GM10248 (cell line): ENCODE measurements at places on chromosomes 1 and 21.
A peak's percentile ranks its signal among the peaks of the same experiment; 100 is the strongest.

DNA sequence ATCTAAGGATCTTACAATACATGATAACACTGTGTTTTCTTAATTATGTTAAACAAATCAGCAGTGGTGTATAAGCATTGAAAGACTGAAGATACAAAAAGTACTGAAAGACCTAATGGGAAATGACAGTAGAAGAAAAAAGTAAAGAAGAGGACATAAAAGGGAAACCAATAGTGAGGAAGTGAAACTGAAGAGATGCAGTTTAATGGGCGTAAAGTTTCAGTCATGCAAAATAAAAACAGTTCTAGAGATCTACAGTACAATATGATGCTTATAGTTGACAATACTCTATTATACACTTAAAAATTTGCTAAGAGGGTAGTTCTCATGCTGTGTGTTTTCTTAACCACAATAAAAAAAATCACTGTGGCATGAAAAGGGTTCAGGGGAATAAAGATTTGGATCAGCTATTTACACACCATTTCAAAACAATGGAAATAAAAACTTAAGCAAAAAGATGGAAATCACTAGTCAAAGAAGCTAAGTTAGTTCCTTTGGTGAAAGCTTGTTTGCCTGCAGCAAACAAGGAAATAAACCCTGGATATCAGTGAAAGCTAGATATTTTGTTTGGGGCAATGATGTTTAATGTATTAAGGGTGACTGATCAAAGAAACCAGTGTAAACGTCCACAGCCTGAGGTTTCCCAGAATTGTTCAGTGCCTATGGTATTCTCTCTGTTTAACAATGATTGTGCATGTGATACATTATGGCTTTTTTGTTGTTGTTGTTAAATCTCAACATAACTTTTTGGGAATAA lies 1160.8 kb upstream of the ADGRL2 start:
- peak; percentile 20 for DNase-seq

GRCh38 chr1:33852711-33853110 lies 11.2 kb upstream of the HMGB4 start:
- no peak for DNase-seq

GRCh38 chr1:86696522-86696921 lies 7.9 kb upstream of the SH3GLB1 start:
- no peak for DNase-seq

DNA sequence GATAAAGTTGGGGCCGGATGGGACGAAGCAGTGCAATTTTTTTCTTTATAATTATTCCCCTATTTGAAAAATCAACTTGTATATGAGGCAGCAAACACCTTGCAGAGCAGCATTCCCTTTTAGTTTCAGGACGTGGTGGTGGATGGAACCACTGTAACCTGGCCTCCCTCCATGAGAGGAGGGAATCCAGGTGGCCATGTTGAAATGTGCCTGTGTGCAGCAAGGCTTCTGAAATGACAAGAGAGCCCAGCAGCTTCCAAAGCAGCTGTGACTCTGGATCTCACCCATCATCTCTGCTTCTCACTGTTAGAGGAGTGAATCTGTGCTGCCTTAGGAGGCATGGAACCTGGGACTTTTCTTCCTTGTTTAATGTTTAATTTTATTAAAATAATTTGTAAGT lies 42.3 kb downstream of the NFIA start:
- no peak for DNase-seq

DNA sequence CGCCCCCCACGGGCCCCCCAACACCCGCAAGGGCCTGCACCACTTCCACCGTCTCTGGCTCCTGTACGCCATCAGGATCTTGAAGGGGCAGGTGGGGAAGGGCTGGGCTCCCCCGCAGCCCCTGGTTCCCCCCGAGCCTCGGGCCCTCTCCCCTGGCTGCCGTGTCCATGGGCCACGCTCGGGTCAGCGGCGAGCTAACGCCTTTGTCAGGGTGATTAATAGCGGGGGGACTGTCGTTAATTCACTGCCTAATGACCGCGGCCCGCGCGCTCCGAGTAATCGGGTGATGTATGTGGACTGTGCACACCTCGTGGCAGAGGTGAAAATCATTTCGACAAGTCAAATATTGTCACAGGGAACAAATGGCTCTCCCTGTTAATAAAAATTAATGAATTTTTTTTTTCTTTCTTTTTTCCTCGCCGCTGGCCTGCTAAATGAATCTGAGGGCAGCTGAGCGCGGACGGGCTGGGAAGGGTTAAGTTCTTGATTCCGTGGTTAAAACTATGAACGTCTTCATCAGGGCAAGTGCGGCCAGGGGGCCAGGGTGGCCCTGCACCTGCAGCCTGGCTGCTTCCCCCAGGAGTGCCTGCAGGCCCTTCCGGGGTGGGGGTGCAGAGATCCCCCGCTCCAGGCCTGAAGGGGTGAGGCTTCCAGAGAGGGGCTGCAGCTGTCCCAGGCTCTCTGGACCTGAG lies 100.8 kb downstream of the PRDM16 start:
- DNase-seq = no peak

GRCh38 chr1:206479183-206480125 lies 9.2 kb downstream of the IKBKE start:
- peak; percentile 85 for DNase-seq

DNA sequence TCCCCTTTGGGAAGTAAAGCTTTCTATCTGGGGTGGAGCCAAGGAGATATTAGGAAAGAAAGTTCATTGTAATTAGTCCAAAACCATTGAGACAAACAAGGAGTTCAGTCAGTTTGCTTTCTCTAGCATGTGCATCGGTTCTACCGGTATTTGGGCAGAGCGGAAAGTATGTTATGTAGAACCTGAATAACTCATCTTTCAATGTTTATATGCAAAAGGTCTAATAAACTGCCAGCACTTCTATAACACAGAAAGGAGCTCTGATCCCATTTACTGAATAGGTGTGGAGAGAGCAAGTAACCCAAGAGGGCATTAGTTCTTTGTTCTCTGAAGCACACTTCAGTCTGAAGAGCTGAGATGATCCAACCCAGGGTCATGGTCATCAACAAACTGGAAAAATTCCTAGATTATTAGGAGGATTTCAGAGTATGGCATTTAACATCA lies 3.5 kb downstream of the TGFB2 start:
- DNase-seq = no peak

DNA sequence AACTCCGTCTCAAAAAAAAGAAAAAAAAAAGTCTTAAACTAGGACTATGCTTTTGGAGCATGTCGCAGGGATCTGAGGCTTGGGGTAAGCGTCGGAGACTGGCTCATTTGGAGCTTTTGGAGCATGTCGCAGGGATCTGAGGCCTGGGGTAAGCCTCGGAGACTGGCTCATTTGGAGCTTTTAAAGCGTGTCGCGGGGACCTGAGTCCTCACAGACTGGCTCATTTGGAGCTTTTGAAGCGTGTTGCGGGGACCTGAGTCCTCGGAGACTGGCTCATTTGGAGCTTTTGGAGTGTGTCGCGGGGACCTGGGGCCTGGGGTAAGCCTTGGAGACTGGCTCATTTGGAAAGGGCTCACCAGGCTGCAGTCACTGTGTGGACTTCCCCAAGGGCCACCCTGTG lies 13.6 kb upstream of the TSPEAR start:
- DNase-seq = no peak

DNA sequence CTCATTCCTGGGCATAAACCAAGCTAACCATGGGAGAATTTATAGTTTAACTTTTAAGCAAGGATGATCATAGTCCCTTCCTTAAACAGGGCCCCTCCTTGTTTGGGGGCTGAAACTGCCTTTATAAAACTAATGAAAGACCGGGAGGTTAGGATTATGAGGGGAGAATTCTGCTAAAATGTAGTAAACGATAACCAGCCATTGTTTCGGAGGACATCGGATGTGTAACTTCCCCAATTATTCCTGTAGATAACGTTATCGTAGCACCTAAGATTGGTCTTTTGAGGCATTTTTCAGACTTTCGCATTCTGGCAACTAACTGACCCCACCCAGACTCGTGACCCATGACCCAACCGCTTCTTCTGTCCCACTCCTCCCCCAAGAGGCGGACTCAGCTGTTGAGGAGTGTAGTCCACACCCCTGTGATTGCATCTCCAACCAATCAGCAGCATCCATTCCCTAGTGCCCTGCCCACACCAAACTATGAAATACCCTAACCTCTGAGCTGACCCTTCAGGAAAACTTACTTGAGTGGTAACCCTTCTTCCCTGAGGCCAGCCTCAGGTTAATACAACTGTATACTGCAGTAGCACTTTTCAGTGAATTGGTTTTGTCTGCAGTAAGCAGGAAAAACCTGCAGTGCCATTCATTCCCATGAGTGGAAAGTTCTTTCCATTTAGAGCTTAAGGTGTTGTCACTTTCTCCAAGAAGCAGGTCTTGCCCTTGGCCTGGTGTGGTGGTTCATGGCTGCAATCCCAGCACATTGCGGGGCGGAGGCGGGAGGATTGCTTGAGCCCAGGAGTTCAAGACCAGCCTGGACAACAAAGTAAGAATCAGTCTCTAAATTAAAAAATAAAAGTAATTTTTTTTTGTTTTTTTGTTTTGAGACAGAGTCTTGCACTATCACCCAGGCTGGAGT lies 823 bp upstream of the SYF2 start:
- peak; percentile 81 for DNase-seq

DNA sequence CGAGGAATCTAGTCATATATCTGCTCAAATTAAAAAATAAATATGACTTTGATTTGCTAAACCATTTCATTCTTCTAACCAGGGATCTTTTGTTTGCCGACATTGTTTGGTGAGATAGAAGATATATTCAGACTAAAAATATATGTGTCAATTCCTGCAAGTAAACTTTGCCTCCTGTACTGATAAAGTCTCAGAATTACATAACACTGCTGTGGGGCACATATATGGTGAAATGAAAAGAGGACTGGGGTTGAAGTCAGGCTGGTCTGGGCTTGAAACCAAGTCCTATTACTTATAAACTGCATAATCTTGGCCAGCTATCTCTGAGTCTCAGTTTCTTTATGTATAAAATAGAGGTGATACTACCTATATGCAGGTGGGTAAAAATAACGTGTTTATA lies 9.8 kb downstream of the SCMH1 start:
- DNase-seq = no peak

DNA sequence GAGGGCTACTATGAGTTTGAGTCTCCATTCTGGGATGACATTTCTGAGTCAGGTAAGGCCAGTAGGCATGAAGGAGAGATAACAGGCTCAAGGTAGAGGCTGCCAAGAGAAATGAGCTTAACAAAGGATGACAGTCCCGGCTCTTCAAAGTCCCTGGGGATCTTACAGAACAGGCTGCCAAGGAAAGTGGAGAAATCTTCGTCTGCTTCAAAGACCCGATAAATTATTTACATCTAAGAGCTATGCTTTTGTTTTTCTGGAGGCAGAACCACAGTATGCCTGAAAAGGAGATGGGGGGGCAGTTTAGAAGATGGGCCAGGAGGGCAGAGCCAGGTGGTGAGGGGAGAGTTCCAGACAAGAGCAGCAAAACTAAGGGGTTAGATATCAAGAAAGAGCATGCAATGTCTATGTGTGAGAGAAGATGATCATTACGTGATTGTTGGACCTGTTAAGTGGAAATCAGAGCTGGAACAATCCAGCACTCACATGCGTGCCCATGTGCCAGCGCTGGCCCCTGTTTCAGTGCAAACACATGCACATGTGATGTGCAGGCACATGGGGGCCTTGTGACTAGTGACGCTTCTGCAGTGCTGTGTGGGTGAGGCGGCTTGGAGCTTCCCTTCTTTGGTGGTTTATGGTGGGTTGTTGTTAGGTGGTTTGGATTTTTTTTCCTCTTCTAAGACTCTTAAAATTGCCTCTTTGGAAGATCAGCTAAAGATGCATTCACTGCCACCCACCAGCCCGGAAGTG lies 25.7 kb downstream of the CAMK1G start:
- no peak for DNase-seq

GRCh38 chr1:6581561-6582305 lies 1.9 kb downstream of the ZBTB48 start:
- DNase-seq = no peak

DNA sequence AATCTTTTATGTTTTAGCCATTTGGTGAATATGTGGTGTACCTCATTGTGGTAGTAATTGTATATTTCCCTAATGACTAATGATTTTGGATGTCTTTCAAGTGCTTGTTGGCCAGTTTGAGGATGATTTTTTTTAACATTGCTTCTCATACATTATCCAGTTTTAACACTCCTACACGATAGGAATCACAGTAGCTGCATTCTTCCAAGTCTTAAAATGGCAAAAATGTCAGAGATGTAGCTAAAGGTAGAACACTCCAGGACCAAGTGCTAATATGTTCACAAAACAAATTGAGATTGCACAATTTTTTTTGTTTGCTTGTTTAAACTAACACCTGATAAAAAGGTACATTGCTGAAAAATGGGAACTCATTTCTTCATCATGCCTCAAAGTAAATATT lies 11.7 kb downstream of the USP25 start:
- no peak for DNase-seq

DNA sequence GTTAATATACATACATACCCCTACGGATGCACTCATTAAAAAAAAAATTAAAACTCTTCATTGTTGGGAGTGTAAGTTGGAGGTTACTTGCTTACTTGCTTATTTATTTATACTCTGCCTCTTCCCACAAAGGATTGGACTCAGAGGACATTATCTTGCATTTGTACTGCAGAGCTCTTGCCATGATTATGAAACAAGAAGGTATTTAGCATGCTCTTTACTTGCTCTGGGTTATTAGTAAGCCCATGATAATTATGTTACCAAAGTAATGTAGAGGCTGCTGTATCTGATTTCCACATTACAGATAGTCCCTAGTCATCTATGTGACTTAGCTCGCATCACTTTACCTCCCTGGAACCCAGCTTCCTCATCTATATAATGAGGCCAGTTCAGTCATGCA lies 355.1 kb upstream of the PTBP2 start:
- no peak for DNase-seq

DNA sequence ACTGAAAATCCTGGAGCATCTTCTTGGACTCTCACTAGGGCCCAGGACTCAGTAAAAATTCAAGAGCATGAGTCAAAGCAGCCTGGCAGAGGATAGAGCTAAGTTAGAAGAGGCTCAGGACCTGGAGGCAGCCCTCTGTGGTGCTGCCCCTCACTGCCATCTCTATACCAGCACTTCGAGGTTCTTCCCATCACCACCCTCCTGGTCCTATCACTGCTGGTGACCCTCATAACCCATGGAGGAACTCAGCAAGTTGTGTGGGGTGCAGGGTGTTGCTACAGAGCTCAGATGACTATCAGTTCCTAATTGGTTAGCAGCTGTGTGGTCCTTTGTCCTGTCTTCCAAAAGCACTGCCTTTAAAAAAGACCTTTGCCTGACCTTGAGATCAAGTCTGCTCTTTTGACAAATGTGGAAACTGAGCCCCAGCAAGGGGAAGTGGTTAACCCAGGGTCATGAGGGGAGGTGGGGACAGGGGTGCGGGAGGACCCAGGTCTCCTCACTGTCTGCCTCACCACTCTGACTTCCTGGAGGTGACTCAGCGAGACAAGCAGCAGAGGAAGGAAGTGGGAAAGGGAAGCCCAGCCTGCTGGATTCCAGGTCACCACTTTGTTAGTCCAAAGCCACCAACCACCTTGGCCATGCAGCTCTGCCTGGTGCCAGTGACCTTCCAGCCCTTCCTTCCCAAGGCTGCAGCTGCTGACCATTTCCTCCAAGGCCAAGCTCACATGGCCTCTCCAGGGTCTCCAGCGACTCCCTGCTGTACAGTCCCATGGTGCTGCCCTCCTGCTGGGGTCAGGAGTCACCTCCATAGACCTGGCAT lies 199.4 kb upstream of the EDN2 start:
- no peak for DNase-seq
